Left renal pelvis (tissue), 4 donors: ENCODE measurements at places on chromosomes 4 and X. TPM values are rescaled to one million over a fixed set of nuclear protein-coding genes. Genes with fewer than 3 reads are reported as not detected.
A peak's percentile ranks its signal among the peaks of the same experiment; 100 is the strongest.

Gene SRPK3
- polyA plus RNA-seq = 6.7 TPM

Gene SPRY1
- polyA plus RNA-seq = 118 TPM

DNA sequence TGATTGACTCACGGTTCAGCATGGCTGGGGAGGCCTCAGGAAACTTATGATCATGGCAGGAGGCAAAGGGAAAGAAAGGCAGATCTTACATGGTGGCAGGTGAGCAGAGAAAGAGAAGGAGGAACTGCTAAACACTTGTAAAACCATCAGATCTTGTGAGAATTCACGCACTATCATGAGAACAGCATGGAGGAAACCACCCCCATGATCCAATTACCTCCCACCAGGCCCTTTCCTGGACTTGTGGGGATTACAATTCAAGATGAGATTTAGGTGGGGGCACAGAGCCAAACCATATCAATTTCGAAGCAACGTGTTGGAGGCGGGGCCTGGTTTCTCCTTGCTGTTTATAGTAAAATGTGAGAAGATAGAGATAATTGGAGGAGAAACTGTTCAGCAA, 167.4 kb downstream of the GABRB1 start:
- no peak for DNase-seq

Gene TEX13B
- polyA plus RNA-seq = not detected

Gene USP51
- polyA plus RNA-seq = 6.6 TPM

- DNase-seq = no peak
Observed at GRCh38 chr4:42398871-42399331, 1.6 kb downstream of the SHISA3 start.

GRCh38 chrX:100445593-100445992, 35.5 kb upstream of the PCDH19 start:
- no peak for DNase-seq

Gene FAM120C
- polyA plus RNA-seq = 8.2 TPM

Gene NAP1L5
- 21.6 TPM for polyA plus RNA-seq

Gene PLP1
- 5.1 TPM for polyA plus RNA-seq

GRCh38 chr4:24274381-24274941, 309.9 kb downstream of the DHX15 start:
- no peak for DNase-seq

GRCh38 chr4:41575207-41575606, 37.2 kb downstream of the LIMCH1 start:
- DNase-seq = no peak

Gene POLN
- 3.8 TPM for polyA plus RNA-seq

Gene FAM9C
- polyA plus RNA-seq = 0.12 TPM

Gene AFAP1
- polyA plus RNA-seq = 45.8 TPM

DNA sequence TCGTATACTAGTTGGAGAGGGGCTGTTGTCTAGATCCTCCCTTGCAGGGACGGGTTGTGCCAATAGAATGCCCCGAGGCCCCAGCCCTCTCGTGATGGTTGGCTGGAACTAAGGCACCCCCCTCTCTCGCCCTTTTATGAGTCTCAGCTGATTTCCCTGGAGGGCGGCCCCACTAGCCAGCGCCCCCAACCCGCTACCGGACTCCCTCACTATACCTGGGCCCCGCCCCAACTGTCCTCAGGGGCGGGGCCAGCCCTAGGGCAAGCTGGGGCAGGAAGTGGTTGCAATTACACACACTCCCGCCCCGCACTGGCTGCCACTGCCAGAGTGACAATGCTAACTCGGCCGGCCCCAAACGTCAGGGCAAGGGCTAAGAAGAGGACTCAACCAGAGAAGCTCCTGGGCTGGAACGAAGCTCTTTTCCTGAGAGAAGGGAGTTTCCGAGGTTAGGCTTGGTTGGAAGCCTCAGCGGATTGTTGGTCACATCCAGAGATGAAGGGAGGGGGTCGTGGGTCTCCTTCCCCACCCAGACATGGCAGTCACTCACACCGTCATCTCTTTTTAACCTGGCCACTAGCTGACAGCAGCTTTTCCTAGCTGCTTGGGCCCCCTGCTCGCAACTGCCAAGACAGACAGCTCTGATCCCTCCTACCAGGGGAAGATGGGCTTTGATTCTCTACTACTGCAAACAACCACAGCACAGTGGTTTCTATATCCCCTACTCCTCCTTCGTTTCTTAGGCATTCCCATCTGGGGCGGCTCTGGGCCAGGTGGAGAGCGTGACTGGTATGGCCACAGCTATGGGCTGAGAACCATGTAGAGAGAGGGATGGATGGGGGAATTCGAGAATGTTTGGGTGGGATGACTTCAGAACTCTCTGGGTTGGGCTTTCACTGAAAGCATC, 21.0 kb upstream of the BCORL1 start:
- no peak for DNase-seq

Gene ARHGEF9
- polyA plus RNA-seq = 39.1 TPM

Gene PF4V1
- 1.4 TPM for polyA plus RNA-seq

DNA sequence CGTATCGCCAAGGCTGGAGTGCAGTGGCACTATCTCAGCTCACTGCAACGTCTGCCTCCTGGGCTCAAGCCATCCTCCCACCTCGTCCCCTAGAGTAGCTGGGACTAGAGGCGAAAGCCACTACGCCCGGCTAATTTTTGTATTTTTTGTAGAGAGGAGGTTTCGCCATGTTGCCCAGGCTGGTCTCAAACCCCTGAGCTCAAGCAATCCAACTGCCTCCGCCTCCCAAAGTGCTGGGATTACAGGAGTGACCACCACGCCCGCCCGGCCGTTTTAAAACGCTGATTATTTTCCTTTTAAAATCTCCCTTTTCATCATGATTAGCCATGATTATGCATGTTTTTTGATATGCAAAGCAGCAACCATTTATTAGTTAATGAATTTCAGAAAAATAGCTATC, 2.2 kb downstream of the N4BP2 start:
- no peak for DNase-seq

Gene CCDC110
- 3.3 TPM for polyA plus RNA-seq

DNA sequence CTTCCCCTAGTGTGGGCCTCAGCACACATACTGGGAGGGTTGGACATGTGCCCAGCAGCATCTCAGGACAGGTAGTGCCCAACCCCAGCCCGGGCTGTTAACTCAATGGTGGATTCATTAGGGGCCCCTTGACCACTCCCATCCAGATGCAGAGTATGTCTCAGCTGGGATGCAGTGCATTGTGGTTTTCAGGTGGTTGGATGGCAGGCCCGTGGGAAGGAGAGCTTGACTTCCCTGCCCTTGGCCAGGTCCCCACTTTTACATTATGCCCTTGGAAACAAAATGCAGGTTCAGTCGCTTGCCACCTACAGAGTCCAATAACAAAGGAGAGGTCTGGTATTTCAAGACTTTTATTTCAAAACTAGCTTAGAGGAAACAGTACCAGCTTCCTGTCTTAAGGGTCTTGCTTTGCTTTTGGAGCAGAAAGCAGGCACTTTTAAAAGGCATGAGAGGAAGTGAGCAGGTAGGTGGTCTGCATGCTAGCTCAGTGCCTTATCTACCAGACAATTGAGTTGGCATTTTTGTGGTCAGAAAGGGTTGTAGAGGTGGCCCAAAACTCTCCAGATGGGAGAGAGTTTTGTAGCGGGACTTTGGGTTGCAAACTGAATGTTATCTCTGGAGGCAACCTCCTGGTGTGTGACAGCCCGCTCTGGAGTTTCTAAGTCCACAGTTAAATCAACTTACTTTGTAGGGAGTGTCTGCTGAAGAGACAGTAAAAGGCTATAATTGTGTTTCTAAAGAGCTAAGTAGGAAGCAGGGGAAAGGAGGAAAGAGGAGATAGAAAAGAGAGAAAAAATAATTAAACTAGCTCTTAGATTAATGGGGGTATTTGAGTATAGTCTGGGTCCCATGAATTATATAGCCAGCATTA, 171.0 kb downstream of the GALNTL6 start:
- DNase-seq = no peak

- DNase-seq = no peak
Observed at GRCh38 chrX:31704938-31705337, 633.1 kb upstream of the FTHL17 start.

Gene ARFIP1
- polyA plus RNA-seq = 55.5 TPM

Gene RTL5
- polyA plus RNA-seq = 22.9 TPM

- no peak for DNase-seq
Observed at GRCh38 chrX:148615491-148615890, 115.1 kb downstream of the AFF2 start.

GRCh38 chr4:182683661-182684060, 233.5 kb downstream of the DCTD start:
- no peak for DNase-seq

DNA sequence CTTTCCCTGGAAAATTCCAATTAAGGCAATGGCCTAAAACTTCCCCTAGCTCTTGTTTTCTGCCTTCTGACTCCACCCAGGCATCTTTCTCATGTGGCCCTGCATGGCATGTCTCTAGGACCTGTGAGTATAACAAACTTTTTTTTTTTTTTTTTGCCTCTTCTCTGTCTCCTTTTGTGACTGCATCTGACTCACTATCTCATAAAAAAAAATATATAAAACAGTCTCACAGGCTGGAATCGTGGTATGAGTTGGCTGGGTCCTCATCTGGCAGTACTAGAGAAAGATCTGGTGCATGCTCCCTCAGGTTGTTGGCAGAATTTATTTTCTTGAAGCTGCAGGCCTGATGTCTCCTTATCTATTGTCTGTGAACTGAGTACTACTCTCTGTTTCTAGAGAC, 313.9 kb downstream of the TECRL start:
- DNase-seq = no peak

DNA sequence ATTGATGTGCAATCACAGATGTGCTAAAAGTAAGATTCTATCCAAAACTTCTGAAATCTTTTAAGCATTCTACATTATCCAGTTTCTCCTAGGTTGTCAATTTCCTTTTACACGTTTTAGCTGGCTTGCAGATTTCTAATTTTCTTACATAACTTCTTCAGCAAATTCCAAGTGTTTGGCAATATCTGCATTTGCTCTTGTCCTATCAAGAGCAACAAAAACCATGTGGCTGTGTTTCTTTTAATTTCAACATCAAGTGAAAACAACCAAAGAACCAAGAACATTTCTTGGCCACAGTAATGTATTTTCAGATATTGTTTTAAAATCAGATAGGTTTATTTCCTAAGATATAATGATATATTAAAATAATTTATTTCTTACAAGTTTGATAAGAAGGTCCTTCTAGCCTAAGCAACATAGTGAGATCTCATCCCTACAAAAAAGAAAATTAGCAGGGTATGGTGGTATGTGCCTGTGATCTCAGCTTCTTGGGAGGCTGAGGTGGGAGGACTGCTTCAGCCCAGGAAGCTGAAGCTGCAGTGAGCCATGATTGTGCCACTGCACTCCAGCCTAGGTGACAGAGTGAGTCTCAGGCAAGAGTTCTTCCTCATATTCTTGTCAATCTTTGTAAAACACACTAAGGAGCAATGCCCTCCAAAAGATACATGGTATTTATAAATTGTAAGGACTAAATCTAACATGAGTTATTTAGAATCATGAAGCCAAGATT, 131.4 kb upstream of the NAP1L5 start:
- no peak for DNase-seq

DNA sequence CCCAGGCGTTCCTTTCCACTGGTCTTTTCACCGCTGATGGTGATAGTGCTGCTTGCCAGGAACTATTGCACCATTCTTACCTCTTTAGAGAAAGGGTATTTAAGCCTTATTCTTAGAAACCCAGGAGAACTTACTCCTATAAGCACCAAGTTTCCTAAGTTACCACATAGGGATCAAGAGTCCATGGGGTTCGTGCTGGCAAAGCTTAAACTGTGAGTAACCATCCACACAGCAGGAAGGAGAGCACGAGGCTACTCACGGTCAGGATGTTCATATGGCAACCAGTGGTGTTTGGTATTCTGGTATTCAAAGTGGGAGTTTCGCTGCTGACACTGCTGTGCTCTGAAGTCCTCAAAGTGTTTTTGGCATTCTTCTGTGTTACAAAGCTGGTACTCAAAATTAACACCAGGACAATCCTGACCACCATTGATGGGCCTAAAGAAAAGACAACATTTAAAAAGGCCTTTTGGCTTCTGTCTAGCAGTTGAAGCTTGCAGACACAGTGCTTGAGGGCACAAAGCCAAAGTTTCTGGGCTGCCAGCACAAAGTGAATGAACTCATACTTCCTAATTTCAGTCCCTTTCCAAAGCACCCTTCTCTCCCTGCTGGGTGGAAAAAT, 256.9 kb downstream of the ADAMTS3 start:
- no peak for DNase-seq

Gene NEUROG2
- not detected for polyA plus RNA-seq

DNA sequence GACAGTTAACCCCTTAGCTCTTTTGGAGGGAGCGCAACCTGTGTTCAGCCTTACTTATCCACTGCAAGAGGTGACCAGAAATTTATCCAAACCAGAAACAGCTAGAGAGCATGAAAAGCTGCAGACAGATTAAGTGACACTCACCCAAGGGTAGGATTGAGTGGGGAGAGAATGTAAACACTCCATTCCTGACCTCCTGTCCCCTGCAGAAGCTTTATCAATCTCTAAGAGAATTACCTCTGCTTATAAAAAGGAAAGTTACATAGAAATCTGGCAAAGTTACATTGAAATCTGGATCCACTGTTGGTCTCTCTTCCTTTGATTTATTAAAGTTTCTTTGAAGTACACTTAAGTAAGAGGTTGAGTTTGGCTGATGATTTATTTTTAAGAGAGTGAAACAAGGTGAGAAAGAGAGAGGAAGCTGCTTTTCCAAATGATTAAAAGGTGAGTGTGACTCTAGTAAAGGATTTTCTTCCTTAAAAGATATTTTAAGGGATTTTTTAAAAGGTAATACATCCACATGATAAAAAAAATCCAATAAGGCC, 112.3 kb downstream of the ANAPC4 start:
- no peak for DNase-seq

GRCh38 chr4:30716681-30717207, 3.4 kb upstream of the PCDH7 start:
- peak; percentile 33 for DNase-seq

DNA sequence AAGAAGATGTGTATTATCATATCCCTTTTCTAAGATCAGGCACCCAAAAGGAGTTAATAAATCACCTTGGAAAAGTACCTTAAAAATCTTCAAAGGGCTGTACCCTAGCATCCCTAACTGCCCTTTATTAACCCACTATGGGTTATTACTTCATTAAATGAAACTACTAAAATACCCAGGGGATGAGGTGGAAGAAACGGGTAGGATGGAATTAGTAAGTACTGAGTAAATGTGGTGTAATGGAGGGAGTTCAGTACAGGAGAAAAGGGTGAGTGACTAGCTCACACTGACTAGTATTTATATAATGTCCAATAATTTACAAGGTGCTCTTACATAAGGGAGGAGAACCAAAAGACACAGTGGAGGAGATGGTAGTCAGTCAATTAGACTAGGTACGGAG, 51.0 kb upstream of the RASGEF1B start:
- no peak for DNase-seq
